ENCODE measurements at places on chromosomes 16 and 17.
A peak's percentile ranks its signal among the peaks of the same experiment; 100 is the strongest.

- peak; percentile 52 for DNase-seq
These were observed 4.3 kb downstream of the SPATA2L start for GRCh38 chr16:89697161-89697615.

DNA sequence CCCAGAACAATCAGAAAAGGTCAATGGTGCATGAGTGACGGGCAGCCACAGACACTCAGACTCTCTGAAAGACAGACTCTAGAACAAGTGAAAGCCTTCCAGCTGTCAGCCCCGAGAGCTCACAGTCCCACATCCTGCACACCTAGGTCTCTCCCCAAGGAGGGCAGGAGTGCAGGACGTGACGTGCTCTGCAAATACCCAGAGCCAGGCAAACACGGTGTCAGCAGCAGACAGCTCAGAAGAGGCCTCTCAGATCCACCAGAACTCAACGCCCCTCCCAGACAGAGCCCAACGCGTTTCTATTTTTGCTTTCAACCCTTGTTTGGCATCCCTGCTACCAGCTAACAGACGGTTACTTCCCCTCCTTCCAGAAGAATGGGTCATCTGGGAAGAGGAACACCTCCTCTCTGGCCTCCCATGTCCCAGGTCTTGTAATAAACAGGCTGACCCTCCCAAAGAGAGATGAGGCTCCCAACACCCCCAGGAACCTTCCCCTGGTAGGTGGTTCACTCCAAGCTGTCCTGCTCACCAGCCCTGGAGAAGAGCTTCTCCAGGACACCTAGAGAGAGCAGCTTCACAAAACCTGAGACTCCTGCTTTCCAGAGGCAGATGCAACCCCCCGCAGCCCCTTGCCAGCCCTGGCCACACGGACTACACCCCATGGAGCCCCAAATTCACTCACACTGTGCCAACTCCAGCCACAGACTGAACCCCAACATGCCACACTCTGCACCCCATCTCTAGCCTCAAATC, 7.6 kb downstream of the PITPNM3 start:
- no peak for DNase-seq

GRCh38 chr17:83133302-83134121, 54.1 kb downstream of the METRNL start:
- DNase-seq = no peak

- DNase-seq = no peak
These were observed 39.5 kb downstream of the COX4I1 start for GRCh38 chr16:85838876-85839585.

DNA sequence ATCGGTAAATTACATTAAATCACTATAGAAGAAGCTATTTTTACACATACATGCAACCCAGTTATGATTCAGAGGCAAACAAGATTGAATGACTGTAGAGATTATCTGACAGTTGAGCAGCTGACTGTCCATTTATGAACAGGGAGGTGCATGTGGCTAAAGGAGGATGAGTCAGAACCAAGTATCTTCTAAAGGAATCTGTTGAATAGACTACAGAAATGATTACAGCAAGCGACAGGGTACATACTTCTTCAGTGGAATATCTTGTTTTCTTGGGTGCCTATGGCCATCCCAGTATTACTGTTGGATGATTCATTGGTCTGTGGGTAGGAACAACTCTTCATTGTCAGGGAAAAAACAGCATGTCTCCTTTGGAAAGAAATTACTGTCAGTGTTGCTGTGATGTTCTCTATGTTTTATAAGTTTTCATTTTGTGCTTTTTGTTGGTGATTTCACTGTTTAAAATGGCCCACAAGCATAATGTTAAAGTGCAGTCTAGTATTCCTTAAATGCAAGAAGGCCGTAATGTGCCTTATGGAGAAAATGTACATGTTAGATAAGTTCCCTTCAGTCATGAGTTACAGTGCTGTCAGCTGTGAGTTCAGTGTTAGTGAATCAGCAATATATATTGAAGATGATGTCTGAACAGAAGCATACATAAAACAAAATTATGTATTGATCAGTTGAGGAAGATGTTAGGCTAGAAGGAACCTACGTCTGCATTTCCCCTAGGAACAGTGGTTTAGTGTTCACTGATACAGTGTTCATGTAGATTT, 27.0 kb downstream of the CBFB start:
- no peak for DNase-seq

DNA sequence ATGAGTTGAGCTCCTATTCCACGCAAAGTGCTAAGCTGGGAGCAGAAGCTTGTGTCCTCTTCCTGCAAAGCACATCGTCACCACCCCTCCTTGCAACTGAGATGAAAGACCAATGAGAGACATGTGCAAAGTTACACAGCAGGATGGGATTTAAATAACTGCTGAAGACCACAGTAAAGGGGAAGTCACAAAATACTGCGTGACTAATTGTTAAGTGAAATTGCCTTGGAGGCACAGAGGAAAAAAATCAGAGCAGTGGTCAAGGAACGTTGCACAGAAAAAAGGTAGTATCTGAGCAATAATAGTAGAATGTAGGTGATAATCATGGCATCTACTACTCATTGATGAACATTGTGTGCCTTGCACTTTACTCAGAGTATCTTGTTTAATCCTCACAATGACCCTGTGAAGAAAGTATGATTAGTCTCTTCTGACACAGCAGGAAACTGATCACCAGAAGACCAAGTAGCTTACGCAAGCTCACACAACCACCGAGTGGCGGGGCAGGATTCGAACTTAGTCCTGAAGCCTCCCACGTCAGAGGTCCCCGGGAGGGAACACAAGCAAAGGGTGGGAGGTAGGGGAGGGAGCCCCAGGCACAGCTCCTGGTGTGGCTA, 15.4 kb upstream of the MYO18A start:
- DNase-seq = no peak

- DNase-seq = no peak
These were observed 99.3 kb upstream of the C17orf78 start for GRCh38 chr17:37276475-37276874.

DNA sequence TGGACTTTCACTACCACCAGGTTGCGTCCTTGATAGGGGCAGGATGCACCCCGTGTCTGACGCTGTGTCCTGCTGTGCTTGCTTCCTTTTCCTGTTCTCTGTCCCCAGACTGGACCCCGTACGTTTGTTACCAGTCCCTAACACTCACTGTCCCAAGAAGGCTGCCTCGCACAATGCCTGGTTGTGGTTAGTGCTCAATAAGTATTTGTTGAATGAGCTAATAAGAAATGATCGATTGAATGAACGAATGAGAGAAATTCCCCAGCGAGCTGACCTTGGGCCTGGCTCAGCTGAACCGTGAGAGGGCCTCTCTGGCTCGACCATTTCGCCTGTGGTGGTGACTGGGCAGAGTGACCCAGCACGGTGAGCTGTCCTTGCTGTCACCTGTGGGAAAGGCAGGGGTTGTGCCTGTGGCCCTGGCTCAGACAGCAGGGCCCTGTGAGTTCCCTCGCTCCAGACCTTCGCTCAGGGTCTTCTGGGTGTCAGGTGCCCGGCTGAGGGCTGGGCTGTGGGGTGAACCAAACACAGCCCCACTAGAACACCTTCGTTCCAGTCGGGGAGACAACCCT, 20.9 kb downstream of the CMIP start:
- no peak for DNase-seq

DNA sequence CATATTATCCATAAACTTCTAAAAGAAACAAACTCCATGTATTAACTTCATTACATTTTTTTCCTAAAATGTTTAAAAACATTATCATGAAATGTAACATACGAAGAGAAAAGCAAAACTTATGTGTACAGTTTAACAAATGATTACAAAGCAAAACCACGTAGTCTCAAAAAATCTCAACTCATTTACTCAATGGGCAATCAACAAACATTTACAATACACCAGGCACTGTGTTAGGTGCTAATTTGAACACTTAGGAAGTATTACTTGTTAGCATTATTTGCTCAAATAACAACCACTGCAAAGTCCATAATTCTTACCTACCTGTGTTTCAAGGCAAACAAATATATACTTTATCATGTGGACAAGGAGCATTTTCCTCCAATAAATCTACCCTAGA, 164.9 kb downstream of the STX8 start:
- DNase-seq = no peak

- peak; percentile 66 for DNase-seq
These were observed 32.4 kb downstream of the DCAKD start for GRCh38 chr17:45018848-45019711.

DNA sequence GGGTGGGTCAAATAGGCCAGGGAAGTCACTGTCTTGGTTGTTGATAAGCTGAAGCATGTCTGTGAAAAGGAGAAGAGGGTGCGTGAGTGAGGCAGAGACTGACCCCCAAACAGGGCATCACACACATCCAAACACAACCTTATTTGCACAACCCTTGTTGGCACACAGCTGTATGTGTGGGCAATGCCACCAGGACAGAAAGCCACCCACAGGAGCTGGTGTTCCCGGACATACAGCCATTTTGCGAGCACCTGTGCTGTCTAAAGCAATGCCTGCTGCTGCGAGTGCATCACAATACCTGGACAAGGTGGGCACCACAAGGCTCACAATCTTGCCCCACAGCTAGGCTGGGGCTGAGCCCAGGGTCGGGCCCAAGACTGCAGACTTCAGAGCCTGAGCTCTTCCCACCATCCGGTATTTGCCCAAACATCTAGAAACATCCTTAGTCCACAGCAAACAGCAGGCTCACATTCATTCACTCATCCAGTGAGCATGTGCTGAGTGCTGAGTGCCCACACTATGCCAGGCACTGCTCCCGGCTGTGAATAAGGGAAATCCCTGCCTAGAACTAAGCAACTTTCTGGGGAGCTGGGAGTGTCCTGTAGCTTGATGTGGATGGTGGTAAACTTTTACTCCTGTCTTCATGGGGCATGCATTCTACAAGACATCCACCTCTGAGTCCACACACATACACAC, 16.2 kb downstream of the SREBF1 start:
- no peak for DNase-seq

GRCh38 chr17:56908001-56908542, 5.8 kb downstream of the TRIM25 start:
- DNase-seq = no peak

- DNase-seq = no peak
These were observed 115.7 kb downstream of the TMEM114 start for GRCh38 chr16:8474587-8474986.

DNA sequence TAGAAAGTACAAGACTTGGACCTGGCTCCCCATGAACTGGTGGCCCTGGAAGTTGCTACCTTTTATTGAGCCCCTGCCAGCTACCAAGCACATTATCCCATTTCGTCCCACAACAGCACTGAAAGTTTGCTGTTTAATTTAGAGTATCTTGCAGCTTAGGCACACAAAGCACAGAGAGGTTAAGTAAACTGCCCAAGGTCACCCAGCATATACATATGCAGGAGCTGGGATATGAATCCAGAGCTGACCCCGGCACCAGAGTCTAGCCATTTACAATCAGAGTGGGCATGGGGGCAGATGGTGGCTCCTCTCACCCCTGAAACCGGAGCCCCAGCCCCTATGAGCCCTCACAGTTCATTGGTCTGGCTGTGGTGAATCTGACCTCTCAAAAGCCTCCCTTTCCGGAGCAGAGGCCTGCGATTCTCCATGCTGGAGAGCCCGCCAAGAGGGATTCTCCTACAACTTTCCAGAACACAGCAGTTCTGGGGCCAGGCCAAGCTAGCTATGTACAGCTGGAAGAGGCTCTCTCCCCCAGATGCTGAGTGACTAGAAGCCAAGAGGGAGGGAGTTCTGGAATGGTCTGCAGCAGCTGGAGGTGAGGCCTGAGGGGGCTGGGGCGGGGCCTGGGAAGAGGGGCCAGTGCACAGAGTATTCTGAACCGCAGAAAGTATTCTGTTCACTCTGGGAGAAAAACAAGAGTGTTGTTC, 58.3 kb downstream of the SREBF1 start:
- no peak for DNase-seq

DNA sequence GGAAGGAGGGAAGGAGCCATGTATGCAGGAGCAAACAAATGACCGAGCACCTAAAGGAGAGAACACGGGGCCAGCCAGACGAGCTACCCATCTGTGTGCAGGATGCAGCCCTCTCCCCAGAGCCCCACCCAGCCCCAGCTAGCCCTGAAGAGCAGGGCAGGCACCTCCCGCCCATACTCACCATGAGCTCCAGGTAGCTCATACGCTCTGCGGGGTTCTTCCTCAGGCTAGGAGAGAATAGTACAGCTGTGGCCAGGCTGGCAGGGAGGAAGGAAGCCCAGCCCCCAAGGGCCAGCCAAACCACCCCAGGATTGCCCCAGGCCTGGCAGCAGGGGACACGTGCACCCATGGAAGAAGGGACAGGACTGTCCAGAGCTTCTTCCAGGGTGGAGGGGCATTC, 81.9 kb downstream of the KCNJ18 start:
- no peak for DNase-seq

GRCh38 chr16:24634919-24635318, 94.5 kb upstream of the TNRC6A start:
- no peak for DNase-seq

DNA sequence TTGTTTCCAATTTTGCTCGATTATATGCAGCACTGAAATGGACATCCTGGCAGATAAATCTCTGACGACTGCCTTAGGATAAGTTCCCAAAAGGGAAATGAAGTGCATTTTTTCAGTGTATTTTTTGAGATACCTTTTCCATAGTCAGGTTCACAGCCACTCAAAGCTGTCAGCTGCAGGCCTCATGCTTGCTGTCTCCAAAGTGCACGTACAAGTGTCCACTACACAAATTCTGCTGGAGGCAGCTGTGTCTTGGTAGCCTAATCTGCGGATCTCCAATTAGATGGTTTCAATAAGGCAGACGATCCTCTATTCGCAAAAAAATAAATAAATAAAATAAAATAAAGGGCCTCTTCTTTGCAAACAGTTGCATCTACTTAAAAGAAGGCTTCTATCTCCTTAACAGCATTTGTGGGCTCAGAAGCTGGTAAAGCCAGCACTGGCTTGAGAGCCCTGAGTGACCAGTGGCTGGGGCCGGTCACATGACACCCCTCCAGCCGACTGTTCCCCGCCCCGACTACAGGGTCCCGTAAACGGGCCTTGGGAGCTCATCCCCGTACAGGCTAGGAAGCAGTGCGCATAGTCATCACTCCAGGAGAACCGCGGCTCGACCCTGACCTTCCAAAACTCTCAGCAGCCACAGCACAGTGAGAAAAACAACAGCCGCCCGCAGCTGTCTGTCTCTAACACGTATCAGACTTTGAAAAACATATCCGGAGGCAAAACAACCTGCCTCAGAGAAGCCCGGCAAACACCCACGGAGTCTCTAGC, 18.8 kb downstream of the RPH3AL start:
- DNase-seq = no peak

- no peak for DNase-seq
These were observed 59.8 kb downstream of the BAIAP2 start for GRCh38 chr17:81094509-81095382.

- no peak for DNase-seq
These were observed 17.5 kb downstream of the ABR start for GRCh38 chr17:1162116-1162855.

DNA sequence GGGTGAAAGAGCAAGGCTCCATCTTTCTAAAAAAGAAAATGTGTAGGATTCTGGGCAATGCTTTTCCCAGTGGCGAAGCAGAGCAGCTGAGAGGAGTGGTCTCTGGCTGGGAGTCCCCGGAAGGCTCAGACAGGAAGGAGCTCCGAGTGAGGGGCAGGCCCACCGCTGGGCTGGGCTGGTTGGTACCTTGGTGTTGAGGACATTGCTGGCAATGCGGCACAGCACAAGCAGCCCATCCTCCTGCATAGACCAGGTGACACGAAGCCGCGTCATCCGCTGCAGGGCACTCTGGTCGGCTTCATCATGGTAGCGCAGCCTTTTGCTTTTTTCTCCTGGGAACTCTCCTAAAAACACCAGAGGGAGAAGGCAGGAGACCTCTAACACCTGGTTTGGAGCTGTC, 63.9 kb downstream of the GTF3C1 start:
- DNase-seq = no peak

Measured in 8988T (cell line).